ENCODE measurements at places on chromosomes 5 and 9. TPM values are rescaled to one million over a fixed set of nuclear protein-coding genes. Genes with fewer than 3 reads are reported as not detected.

SEMA5A gene
- total RNA-seq: 0.32 TPM

MRPL36 gene
- total RNA-seq: 61.7 TPM

IFNE gene
- total RNA-seq: 0.32 TPM

ARID3C gene
- 0.30 TPM for total RNA-seq

F12 gene
- 1.7 TPM for total RNA-seq

RFX3 gene
- 2.9 TPM for total RNA-seq

VLDLR gene
- 9.7 TPM for total RNA-seq

TMC1 gene
- 1.6 TPM for total RNA-seq

NUTM2G gene
- total RNA-seq: not detected

EMB gene
- not detected for total RNA-seq

F2RL2 gene
- 0.65 TPM for total RNA-seq
